Activated naive CD4-positive, alpha-beta T cell treated with anti-CD3 and anti-CD28 coated beads, Interleukin-2, amount 50 U/mL, for 16 hours (primary cell): ENCODE measurements at places on chromosomes 12 and 14.

- DNase-seq = no peak
Measured at GRCh38 chr12:66548338-66549049, 130.4 kb downstream of the GRIP1 start.

- no peak for DNase-seq
Measured at GRCh38 chr12:104281636-104282035, 21.9 kb upstream of the EID3 start.

DNA sequence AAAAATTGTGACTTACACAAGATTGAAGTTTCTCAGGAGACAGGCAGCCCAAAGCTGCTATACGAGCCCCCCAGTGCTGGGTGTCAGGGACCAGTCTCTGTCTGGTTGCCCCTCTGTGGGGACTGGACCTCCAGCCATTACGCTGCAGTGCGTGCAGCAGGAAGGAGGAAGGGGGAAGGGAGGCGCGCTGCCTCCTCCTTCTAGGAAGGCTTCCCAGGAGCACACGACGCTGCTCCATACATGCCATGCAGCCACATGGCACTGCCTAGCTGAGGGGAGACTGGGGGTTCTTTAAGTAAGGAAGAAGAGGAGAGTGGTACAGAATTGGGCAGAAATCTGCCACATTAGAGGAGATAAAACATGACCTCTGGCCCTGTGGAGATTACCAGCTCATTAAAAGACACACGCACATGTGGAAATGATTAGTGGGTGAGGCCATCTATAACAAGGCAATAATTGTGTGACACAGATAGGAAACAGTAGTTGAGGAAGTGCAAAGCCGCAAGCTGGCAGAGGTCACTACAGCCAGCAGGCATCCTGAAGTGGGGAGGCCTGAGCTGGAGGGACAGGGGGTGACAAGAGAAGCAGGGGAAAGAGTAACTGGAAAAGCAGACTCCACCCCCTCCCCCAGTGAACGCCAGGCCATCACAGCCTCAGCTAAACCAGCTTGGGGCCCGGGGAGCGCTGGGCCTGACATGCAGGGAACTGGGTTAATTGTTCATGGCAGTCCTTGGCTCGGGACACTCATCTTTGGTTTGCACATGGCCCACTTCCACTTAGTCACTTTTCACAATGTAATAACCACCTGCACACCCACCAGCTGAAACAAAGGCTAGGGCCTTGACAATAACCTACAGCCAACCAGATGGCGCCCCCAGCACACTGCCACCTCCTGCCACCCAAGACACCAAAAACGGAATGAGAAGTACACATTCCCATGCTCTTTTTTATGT lies 39.6 kb downstream of the CCDC88C start:
- peak; percentile 50 for DNase-seq

GRCh38 chr12:43329375-43329774 lies 222.6 kb downstream of the ADAMTS20 start:
- DNase-seq = no peak

- DNase-seq = no peak
Measured at GRCh38 chr12:57221169-57221917, 4.7 kb downstream of the NXPH4 start.

- no peak for DNase-seq
Measured at GRCh38 chr14:99346470-99347080, 74.6 kb upstream of the BCL11B start.

DNA sequence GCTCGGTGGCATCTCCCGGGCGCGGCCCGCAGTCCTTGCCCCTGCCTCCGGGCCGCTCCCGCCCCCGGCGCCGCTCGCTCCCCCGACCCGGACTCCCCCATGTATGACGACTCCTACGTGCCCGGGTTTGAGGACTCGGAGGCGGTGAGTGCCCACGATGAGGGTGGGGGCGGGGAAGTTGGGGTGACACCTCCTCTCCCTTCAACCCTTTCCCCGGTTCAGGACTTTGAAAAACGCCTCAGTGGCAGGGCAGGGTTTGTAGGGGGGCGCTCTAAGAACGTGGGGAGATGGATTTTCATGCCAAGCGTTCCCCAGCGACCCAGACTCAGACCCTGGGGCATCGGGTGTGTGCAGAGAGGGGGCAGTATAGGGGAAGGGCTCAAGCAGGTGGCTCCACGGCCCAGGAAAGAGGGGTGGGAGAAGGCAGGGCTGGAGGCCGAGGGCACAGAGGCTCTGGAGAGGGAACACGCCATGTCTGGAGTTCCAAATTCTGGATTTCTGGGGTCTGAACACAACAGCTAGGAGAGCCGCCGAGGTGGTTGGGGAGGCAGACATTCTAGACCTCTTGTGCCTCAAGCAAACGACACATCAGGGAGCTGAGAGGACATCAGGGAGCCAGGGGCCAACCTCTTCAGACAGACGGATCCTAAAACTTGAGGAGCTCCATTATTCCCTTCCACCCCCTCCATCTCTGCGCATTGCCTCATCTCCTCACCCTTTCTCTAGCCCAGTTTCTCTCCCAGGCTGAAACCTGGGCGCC lies 715 bp downstream of the CACNB3 start:
- peak; percentile 45 for DNase-seq

- DNase-seq = no peak
Measured at GRCh38 chr14:86430853-86431252, 900.9 kb downstream of the FLRT2 start.

- DNase-seq = no peak
Measured at GRCh38 chr12:10214136-10214894, 1.6 kb downstream of the GABARAPL1 start.

DNA sequence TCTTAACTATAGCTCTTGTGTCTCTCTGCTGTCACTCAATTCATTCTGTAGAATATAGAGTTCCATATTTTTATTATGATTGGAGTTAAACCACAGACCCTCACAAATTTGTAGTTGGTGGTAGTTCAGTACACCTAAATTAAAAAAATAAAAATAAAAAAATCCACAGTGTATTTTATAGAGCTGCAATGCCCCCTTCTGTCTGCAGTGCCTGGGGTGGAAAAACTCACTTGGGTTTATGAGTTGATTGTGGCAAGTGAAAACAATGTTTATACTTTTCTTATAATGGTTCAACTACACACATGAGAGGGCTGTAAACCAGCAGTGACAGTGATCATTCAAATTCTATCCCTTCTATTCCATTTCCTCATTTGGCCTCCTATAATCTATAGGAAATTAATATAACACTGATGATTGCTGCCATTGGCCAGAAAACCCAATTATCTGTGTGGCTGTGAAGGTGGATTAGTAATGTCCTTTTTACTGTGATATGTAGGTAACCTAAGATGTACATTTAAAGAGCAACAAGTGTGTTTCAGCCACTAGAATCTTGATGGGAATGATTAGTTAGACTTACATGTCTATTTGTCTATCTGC lies 166.9 kb upstream of the LRIG3 start:
- DNase-seq = no peak

DNA sequence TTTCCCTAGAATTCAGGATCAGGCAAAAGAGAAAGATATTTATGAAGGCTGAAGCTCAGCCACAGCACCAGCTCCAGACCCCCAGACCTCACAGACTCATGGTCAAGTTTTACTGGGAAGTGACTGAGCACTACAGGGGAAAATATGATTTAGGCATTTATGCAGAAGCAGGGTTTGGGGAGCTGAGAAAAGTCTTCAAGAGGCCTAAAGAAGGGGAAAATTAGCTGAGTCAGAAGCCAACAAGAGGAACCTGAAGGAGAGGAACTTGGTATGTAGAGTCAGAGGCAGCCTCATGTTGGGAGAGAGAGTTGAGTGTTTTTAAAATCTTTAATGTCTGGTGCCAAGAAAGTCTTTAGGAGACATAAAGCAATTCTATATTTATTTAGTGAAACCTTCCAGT lies 63.0 kb downstream of the FOS start:
- DNase-seq = no peak

DNA sequence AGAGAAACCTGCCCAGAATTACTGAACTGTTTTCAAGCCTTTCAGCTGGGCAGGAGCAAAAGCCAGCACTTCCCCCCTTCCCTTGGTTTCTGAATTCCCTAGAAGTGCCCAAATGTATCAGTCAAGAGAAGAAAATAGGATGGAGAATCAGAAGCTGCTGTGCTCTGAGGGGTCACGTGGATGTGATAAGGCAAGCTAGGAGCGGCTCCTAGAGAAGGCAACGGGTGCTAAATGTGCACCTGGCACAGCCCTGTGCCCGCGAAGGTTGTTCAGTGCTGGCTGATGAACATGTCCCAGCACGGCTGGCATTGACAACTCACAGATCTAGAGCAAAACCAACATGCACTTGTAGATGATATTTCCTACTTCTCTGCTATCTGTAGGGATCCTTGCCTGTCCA lies 8.3 kb downstream of the EMG1 start:
- no peak for DNase-seq

DNA sequence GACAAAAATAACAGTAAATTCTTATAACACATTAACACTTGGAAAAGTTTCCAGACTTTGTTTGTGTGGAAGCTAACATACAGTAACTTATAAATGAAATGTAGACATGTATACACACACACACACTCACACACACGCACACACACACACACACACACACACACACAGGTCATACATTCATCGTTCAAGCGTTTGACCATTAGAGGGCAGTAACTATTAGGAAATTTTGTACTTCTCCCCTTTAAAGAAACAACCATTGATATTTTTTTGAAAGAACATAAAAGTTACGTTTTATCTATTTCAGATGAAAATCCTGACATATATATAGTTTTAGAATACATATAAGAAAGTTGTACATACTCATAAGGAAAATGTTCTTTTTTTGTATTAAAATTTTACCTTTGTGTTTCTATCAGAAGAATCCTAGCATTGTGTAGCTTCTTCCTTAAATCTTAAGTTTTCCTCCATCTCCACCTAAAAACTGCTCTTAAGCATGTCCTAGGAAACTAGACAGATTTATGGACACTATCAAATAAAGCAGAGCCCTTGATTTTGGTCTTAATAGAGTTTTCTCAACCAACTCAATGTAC lies 29.0 kb downstream of the PTPRQ start:
- no peak for DNase-seq

DNA sequence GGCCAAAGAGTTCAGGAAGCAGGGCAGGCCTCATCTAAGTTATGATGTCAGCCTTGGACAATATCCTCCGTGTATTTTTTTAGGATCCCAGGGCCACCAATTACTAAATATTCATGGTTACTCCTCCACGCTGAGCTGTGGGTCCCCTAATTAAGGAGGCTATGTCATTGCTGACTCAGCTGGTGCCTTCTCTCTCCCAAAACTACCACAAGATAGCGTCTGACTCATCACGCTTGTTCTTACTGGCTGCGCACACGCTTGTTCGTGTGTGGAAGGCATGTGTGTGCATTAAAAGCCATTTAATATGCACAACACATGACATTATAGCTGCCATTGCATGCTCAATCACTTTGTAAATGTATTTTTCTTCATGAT lies 78.3 kb downstream of the GSC start:
- DNase-seq = no peak

GRCh38 chr14:79274641-79275291 lies 936.5 kb downstream of the DIO2 start:
- DNase-seq = no peak

DNA sequence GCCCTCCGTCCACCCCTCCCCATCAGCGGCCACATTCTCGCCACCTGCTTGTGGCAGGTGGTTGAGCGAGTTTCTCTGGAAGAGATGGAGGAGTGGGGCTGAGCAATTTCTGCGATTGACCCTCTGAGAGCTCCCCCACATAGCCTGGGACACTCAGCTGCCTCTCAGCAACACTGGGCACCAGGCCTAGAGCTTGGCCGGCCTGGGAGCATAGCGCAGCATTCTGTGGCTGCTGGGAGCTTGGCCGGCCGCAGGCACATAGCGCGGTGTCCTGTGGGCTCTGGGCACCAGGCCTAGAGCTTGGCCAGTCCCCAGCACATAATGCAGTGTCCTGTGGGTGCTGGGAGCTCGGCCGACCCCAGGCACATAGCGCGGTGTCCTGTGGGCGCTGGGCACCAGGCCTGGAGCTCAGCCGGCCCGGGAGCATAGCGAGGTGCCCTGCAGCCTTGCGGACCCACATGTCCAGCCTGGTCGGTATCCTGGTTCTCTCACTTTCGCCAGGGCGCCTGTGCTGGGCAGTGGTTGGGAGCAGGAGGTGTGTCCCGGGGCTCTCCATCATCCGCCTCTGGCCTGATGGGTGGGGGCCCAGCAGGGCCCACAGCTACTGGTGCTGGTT lies 43.8 kb downstream of the LRCOL1 start:
- no peak for DNase-seq

DNA sequence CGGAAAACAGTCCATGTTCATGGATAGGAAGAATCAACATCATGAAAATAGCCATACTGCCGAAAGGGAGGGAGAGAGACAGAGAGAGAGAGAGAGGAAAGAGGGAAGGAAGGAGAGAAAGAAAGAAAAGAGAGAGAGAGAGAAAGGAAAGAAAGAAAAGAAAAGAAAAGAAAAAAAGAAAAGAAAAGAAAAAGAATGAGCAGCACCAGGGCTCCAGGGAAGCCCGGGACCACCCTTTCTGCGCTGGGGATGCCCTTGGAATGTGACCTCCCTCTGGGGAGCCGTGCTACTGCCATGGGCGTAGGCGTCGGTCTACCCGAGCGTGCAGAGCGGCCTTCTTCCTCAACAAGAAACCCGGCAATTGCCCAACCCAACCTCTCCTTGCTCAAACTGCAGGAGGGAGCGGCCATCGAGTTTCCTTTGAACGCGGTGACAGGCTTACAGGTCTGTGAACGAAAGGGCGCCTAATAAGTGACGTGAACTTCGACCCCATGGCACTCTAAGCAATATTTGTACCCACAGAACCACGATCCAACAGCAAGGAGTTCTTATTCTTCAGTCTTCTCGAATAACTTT lies 16.9 kb downstream of the OR6S1 start:
- no peak for DNase-seq

GRCh38 chr12:53236443-53237111 lies 4.6 kb upstream of the RARG start:
- no peak for DNase-seq

DNA sequence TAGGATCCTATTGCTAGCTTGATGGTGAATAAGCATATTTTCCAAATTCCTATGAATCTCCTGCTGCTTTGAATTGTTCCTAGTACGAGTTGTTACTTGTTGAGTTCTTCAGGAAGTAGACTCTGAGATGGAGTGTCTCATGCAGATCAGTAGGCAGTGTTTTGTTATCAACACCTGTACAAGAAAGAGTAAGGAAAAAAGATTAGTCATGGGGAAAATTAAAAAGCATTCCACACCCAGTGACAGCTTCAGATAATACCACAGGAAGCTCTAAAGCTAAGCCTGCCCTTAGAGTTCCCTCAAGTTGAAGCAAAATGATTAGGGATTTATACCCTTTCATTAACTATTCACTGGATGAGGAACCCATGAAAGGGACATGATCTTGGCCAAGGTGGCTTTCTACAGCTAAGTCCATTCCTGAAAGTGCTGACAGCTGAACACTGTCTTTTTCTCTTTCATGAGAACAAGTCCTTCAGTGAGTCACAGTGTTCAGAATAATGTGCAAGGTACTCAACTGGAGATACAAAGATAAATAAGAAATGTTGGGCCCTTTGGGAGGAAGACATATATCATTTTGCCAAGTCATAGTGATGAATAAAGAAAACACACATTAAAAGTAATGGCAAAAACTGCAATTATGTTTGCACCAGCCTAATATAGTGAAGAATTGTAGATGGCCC lies 49.1 kb downstream of the CCER1 start:
- no peak for DNase-seq

DNA sequence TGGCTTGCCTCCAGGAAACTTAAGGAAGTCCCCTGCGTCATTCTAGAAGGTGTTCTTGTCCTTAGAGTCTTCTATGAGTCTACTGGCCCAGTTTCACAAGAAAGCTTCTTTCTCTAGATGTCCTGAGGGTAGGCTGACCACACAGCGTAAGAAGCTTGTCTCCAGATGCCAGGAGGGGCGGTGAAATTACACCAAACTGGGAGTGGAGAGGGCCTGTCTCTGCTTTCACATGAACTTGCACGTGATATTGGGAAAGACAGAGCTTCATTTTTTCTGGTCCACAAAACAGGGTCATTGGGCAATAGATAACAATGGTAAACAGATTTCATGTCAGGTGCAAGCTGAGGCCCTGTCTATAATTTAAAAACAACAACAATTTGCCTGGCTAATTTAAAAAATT lies 85.7 kb upstream of the TBX3 start:
- no peak for DNase-seq
